ENCODE measurements at places on chromosomes 1 and 21.
A peak's percentile ranks its signal among the peaks of the same experiment; 100 is the strongest.

GRCh38 chr1:26705788-26706311 lies 10.0 kb downstream of the ARID1A start:
- DNase-seq: peak; percentile 77

DNA sequence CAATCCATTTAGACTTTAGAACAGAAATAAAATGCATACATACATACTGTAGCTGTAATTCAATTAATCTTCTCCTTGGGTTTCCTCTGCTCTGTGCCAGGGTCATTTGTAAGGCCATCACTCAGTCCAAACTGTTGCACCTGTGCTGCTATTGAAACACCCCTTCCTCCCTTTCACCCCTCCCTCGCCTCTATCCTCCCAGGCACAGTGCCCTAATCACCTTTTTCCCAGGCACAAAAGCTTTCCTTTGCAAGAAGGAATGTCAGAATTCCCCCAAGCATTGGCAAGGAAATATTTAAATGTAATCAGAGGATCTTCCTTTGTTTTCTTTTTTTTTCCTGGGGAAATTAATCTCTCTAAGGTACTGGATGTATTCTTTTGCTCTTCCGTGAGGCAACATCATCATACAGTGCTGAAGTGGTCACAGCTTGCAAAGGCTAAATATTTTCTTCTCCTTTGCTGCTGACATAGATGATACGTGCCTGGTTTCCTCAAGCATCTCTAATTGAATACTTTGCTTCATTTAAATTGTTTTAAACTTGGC lies 339.3 kb upstream of the NR5A2 start:
- DNase-seq: peak; percentile 16

GRCh38 chr1:178593515-178593914 lies 80.6 kb downstream of the TEX35 start:
- DNase-seq: no peak

- peak; percentile 77 for DNase-seq
Measured at GRCh38 chr1:7426780-7427604, 344.1 kb upstream of the VAMP3 start.

DNA sequence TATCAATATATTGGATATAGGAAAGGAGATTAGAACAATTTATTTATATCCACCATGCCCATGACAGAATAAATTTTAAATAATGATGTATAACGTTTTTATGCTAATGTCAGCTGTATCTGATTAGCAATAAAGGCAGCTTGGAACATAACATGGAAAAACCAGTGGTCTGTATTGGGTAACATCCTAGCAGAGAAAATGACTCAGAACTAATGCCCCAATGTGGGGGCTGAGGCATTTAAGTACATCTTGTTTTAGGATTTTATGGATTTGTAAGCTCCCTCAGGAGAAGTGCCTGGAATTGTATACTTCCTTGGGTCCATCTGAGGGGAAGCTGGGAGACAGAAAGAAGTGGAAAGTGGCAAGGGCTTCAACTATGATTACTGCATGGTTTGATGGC lies 82.3 kb downstream of the HMCN1 start:
- peak; percentile 74 for DNase-seq

DNA sequence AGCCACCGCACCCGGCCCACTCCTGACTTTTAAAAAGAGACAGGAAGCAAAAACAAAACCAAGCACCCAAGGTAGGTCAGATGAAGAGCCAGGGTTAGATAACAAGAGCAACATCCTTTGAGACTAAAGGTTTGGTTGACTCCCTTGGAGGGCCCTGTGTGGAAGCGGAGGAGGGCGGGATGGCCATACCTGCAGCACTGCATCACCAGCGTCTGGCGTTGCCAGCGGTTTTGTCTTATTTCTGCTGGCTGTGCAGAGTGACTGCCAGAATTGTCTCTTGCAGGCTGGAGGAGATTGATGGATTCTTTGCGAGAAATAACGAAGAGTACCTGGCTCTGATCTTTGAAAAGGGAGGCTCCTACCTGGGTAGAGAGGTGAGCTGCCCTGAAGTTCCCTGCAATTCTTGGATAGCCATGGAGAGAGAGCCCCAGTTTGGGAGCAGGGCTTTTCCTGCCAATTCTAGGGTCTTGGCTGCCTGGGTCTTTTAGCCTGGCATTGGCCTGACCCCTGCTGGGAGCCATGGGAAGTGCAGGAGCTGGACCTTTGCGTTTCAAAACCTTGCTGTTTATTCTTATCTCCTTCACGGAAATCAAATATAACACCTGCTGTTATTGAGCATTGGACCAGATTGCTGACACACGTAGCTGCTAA lies 24.0 kb downstream of the QSOX1 start:
- peak; percentile 45 for DNase-seq

All from iris pigment epithelial cell (primary cell).